Foreskin keratinocyte (primary cell): ENCODE measurements at places on chromosomes 11 and 22. TPM values are rescaled to one million over a fixed set of nuclear protein-coding genes. Genes with fewer than 3 reads are reported as not detected.

IL17RA gene
- total RNA-seq, result 8.5 and 9.1 TPM in 2 replicates

ADAMTS8 gene
- total RNA-seq, result not detected in 2 replicates

KCNJ1 gene
- total RNA-seq, result 0.03 TPM in 1 of 2 replicates, not detected in the other

TRIM49 gene
- total RNA-seq, result not detected in 2 replicates

SLC22A8 gene
- not detected in 2 replicates for total RNA-seq

SCGB1A1 gene
- not detected in 2 replicates for total RNA-seq

MAP6 gene
- 1.5 and 2.8 TPM in 2 replicates for total RNA-seq

TRIM29 gene
- 177 and 190 TPM in 2 replicates for total RNA-seq
